ENCODE measurements at places on chromosomes 5 and 9. TPM values are rescaled to one million over a fixed set of nuclear protein-coding genes. Genes with fewer than 3 reads are reported as not detected.

GRCh38 chr5:135276151-135276550, 122.9 kb downstream of the MACROH2A1 start:
- DNase-seq: no peak

DNA sequence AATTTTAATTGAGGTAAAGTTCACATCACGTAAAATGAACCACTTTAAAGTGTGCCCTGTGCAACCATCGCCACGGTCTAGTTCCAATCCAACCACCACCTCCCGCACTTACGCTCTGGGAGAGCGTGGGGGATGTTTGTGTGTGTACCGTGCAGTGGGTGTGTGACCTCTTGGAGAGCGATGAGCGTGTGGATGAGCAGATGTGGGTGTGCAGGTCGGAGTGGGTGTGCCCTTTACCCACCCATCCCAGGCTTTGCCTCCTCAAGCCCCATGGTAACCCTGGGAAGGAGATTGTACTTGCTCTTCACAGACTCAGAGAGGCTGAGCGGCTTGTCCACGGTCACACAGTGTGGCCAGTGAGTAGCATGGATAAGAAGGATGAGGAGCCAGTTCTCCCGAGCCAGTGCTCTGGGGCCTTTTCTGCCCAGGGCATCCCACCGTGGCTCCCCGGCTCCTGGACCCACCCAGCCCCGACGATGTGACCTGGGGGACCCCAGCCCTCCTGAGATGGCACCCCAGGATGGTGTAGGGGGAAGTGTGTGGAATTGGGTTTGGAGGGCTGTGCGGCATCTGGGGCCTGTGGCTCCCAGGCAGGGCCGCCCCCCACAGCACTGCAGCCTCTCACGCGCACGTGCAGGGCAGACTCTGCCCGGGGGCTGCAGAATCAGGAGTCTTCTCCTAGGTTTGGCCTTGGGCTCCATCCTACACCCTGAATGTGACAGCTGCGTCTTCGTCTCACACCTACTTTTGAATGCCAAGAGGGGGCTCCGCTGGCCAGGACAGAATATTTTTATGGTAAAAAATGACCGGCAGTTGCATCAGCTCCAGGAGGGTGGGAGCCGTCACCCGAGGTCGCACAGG, 13.6 kb downstream of the LHX3 start:
- no peak for DNase-seq

GRCh38 chr5:55985181-55985580, 9.6 kb downstream of the IL6ST start:
- DNase-seq: no peak

GRCh38 chr5:34496701-34497469, 159.2 kb upstream of the RAI14 start:
- DNase-seq: no peak

DNA sequence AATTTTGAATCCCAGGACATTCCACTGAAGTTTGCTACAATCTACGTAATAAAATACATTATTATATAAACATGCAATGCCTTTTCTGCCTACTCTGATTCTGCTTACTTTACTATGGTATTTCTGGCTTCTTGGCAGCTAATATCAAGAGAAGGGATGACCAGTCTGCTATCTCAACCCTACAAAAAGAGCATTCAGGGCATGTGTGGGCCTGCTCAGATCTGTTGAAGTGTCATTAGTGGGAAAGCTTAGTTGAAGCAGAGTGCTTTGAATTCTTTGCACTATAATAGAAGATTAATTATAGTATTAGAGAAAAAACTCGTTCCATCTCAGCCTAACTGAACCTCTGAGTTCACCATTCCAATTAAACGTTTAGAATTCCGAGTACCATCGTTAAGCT, 339.5 kb upstream of the ISL1 start:
- DNase-seq: no peak

- no peak for DNase-seq
These were observed 1.6 kb upstream of the DBN1 start for GRCh38 chr5:177474846-177475562.

DNA sequence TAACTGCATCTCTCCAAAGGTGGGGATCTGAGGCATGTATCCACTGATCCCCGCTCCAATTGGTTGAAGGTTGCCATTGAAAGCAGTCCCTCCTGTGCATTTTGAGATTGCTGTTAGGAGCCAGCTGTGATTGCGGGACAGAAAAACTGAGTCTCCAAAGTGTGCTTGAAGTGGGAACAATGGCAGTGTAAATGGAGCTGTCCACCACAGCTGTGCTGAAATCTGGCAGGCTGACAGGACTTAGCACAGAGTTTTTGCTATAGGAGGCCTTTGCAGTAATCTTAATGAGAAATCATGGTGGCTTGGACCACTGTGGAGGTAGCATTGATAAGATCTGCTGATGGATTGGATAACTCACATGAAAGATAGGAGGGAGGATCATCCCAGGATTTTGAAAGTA, 3.3 kb downstream of the RNF20 start:
- DNase-seq: no peak

GRCh38 chr9:136220017-136220729, 15.2 kb upstream of the LHX3 start:
- no peak for DNase-seq

DNA sequence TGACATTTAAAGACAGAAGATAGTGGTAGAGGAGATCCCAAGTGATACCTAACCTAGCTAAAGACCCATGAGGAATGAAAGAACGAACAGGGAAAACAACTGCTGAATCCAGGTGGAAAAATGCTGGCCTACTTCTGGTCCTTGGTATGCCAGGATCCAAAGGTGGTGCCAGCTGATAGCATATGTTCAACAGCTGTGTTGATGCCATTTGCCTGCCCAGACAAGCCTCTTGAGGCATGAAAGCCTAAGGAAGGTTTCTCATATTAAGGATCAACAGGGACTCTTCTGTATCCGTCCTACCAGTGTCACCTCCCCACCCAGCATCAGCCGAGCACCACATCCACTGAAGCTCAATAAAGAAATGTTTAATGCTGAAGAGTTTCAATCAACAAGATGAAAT, 225.7 kb upstream of the DMRT1 start:
- no peak for DNase-seq

Gene TMED9
- 135 TPM for total RNA-seq

Gene TOR4A
- 3.6 TPM for total RNA-seq

Gene CATSPER3
- total RNA-seq: 0.86 TPM

Gene MED10
- 9.5 TPM for total RNA-seq

Gene SGCD
- total RNA-seq: 0.28 TPM

Gene ZNF454
- total RNA-seq: 0.18 TPM

Data from left lobe of liver (tissue), 2 donors.